NCI-H774 (cell line): ENCODE measurements at places on chromosomes 4 and X.

GRCh38 chr4:56681158-56681852 is at the start of gene HOPX:
TSS of gene HOPX (minus strand) at chr4:56681296. CDS start at chr4:56657816, 23,480 bp downstream.
- DNase-seq: peak; percentile 59

DNA sequence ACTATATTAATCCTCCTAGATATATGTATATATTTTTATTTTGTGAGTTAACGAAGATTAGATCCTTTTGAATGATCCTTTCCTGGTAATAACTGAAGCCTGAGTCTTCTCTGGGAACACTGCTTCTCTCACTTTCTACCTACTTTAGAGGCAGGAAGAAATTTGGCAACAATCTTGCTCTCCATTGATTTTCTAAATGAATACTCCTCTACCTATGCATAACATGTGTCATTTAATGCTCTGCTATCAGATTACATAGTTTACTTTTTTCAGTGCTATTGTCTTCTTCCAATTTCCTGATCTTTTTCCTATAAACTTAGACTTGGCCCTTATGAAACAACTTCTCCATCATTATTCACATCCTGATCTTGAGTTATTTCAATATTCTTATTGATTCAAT is 60.4 kb upstream of the PDHA2 start:
- no peak for DNase-seq

- DNase-seq: no peak
Measured at GRCh38 chr4:71290476-71290875, 48.3 kb upstream of the SLC4A4 start.

GRCh38 chr4:37765741-37766140 is 60.7 kb upstream of the PGM2 start:
- peak; percentile 72 for DNase-seq

DNA sequence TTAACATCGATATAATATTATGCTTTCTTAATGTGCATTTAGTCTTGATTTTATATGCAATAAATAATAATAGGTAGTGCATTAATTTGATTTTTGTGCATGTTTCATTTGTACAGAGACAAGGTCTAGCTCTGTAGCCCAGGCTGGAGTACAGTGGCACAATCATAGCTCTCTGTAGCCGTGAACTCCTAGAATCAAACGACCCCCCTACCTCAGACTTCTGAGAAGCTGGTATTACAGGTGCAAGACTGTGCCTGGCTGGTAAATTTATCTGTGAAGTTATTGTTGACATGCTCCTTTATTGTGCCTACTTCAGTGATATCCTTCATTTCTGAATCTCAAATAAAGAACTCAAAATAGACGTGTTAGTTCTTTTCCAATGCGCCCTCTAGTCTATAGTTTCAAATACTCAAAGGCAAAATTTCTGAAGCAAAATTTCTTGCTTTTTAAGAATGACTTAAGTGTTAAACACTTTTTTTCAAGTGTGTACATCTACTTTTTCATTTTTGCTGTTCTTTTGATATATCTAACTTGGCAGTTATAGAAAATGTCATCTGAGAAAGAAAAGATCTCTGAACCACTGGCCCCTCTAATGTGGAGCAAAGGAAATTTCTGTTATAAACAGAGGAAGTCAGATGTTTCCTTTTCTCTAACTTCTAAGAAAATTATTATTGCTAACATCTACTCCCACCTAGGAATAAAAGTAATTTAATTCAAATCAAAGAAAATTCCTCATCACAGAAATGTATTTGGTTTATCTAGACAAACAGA is 28.3 kb upstream of the GUCY1A1 start:
- no peak for DNase-seq

DNA sequence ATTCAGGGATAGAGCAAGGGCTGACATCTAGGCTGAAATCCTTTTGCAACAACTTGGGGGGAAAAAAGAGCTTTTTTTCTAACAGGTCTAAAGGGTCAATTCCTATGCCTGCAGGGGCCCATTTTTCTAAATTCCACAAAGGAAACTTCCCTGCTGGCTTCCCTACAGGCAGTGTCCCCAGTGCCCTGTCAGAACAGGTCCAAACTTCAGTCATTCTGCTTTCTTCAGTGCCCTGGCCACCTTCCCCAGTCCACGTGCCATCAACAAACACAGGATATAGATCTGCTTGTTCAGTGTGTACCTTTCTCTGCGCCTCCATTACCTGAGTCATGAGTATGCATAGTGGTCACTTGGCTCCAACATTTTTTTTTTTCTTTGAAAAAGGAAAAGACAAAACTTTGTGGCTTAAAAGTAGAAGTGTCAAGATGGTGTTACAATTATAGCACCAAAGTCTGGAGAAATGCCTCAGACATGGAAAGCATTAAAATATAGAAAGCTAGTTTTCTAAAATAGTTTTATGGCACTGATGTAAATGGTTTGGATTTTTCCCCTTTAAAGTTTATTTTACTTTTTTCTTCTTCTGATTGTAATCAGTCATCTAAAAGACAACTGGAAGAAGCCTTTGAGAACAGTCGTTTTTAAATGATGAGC is 84.0 kb upstream of the JADE1 start:
- no peak for DNase-seq

DNA sequence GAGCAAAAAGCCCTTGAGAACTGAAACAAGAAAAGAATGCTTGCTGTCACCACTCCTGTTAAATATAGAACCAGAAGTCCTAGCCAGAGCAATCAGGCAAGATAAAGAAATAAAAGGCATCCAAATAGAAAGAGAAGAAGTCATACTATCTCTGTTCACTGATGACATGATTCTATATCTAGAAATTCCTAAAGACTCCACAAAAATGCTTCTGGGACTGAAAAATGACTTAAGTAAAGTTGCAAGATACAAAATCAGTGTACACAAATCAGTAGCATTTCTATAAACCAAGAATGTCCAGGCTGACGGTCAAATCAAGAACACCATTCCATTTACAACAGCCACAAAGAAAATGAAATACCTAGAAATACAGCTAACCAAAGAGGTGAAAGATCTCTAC is 552.7 kb upstream of the SLIT2 start:
- DNase-seq: no peak

- no peak for DNase-seq
Measured at GRCh38 chr4:86006057-86006456, 353.8 kb downstream of the MAPK10 start.

GRCh38 chrX:79117078-79117477 is 27.4 kb upstream of the GPR174 start:
- DNase-seq: no peak

GRCh38 chrX:22433292-22434070 is 160.8 kb downstream of the CBLL2 start:
- DNase-seq: no peak

DNA sequence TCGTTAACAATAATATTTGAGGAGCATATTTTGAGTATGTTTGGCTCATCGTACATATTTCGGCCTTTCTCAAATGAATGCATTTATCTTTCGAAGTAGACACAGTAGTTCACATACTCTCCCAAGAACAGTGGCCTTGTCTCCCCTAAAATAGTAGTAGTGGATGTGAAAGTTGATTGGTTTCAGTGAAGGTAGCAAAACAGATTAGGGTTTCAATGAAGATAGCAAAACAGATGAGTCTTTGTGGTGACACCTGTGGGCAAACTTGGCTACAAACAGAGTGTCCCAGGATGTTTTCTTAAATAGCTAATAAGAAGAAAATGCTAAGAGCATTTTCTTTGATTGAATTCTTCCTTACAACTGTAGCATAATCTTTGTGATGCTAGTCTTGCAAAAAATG is 67.0 kb downstream of the USP9X start:
- no peak for DNase-seq

DNA sequence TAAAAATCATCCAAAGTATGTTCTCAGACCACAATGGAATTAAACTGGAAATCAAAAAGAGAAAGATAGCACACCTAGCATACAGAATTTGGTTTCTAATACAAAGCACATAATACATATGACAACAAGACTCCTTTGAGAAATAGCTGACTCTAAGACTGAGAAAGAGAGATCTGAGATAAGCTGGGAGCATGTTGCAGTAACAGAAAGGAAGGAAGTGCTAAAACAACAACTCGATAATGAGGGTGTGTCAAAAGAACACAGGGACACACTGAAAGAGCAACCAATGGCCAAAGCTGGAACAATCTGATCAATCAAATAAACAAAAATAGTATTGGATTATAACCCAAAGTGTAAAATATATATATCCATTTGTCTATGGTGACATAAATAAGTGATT is 586.6 kb downstream of the C4orf33 start:
- DNase-seq: no peak

- no peak for DNase-seq
Measured at GRCh38 chrX:139382529-139382928, 148.0 kb upstream of the F9 start.

DNA sequence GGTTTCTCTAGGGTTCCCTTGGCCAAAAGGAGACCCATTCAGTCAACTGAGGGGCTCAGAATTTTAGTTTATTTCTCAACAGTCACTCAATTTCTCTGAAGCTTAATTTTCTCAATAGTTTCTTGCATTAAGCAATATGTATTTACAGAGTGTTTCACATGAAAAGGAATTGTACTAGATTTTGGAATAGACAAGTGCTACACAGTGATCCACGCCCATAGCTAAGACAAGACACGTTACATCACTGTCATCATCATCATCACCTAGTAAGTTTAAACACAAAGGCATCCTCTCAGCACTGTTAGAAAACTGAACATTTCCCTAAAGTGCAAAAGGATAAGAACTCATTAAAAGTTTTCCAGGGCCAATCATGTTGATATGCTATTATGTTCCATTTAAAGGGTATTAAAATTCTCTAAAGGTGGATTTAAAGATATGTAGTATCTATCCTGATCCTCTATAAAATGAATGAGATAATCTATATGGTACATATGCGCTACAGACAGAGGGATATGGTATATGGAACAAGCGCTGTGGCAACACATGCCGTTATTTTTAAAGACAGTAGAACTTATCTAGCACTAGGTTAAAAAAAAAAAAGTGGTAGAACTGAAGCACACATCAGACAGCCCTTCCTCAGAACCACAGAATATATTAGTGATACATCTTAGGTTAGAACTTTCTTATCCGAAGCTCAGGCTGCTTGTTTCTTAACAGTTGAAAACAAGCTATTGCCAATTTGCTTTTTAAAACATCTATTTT is 12.1 kb downstream of the PPA2 start:
- DNase-seq: no peak

DNA sequence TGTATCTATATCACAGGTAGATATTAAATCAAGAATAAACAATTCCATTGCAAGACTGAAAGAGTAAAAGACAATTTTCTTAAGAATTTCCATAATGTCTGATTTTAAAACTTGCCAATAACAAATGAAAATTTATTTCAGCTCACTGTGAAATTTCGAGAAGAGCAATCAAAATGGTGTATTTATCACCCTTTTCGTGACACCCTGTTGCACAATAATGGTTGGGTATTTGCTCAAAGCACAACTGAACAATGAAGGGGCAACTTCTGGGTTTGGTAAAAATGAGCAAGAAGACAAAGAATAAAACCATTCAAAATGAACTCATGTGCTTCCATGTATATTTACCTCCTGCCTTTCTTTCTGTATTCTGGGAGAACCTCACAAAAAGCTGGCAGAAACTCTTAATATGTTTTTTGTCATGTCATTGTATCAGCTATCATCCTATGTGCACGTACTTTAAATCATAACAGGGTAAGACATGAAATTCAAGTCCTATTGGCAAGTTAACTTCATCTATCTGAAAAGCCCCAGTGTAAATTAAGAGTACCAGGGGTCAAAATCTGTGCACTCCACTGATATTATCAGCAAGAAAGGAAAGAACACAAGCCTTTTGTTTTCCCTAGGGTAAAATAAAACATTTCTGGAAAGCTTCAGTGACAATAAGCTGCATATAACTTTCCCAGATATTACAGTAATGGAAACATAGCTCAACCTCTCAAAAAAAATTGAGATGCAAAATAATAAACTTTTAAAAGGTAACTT is 126.9 kb upstream of the CBR4 start:
- DNase-seq: no peak

GRCh38 chr4:35757836-35758235 is 486.5 kb downstream of the ARAP2 start:
- no peak for DNase-seq

- DNase-seq: no peak
Measured at GRCh38 chr4:159219862-159220261, 117.0 kb downstream of the RAPGEF2 start.

DNA sequence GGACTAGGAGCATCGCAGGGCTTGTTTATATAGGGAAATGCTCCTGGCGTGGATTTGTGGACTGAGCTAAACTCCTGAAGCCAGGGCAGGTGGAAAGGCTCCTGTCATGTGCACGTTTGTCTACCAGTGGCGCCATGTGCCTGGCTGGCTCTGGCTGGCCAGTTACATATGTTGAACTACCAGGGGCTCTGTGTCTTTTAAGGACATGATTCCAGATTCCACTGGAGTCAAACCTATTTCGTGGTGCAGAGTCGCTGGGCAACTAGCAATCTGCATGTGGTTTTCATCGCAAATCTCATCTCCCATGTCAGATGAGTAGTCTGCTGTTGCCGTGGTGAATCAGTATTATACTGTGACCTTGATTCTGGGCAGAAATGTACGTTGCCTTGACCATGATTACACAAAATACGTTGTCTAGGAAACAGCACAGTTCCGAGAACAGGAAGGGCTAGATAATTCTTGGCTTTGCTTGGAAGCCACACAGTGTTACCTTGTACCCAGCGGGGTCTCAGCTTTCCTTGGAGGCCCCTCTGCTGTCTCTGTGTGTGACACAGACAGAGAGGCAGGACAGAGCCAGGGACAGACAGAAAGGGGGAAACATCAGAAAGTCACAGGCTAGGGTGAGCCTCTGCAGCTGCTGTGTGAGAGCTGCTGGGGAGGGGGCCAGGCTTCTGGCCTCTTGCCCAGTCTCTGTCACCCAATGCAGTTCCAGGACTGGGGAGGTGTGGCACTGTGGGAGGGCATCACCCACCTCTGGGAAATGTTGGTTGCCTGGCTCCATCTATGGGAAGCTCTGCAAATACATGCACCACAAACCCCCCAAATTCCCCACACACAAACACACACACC is 19.2 kb downstream of the PNMA6E start:
- peak; percentile 74 for DNase-seq

- no peak for DNase-seq
Measured at GRCh38 chr4:113675731-113676697, 85.5 kb downstream of the CAMK2D start.

- no peak for DNase-seq
Measured at GRCh38 chrX:115183980-115184379, 5.2 kb upstream of the RBMXL3 start.
